ENCODE measurements at places on chromosomes 4 and X. TPM values are rescaled to one million over a fixed set of nuclear protein-coding genes. Genes with fewer than 3 reads are reported as not detected.

FHIP1A gene
- total RNA-seq, result under 0.01 TPM

DCAF12L2 gene
- 0.30 TPM for total RNA-seq

C1QTNF7 gene
- total RNA-seq, result not detected

MAGED1 gene
- 83.2 TPM for total RNA-seq

PDZD11 gene
- total RNA-seq, result 43.0 TPM

PHEX gene
- 0.76 TPM for total RNA-seq

SERTM2 gene
- not detected for total RNA-seq

OTUD5 gene
- 25.7 TPM for total RNA-seq

KLHL13 gene
- 18.5 TPM for total RNA-seq

CCDC110 gene
- under 0.01 TPM for total RNA-seq

LIMCH1 gene
- 7.5 TPM for total RNA-seq

GAR1 gene
- total RNA-seq, result 4.0 TPM

EDA gene
- total RNA-seq, result 0.97 TPM

F9 gene
- not detected for total RNA-seq

PPEF2 gene
- not detected for total RNA-seq

YY2 gene
- 1.2 TPM for total RNA-seq

TRMT2B gene
- 14.3 TPM for total RNA-seq

GYPA gene
- total RNA-seq, result not detected

CSAG3 gene
- not detected for total RNA-seq

SLC4A4 gene
- 0.76 TPM for total RNA-seq

ZBED1 gene
- 47.4 TPM for total RNA-seq

VCX3A gene
- not detected for total RNA-seq

ITIH6 gene
- not detected for total RNA-seq

TMPRSS11E gene
- not detected for total RNA-seq

MAGEA10 gene
- total RNA-seq, result not detected

BANK1 gene
- under 0.01 TPM for total RNA-seq

BEND2 gene
- not detected for total RNA-seq

STAP1 gene
- not detected for total RNA-seq

RHOXF1 gene
- not detected for total RNA-seq

IL1RAPL1 gene
- 5.9 TPM for total RNA-seq

BMPR1B gene
- total RNA-seq, result 0.15 TPM
